IPS DF 6.9 (cell line): ENCODE measurements at places on chromosomes 16 and 17.

- DNase-seq = no peak
These were observed at the start of gene KRTAP4-16 for GRCh38 chr17:41101586-41102259. Gene KRTAP4-16, minus strand, starts transcription at chr17:41102209. Its CDS starts 0 bp downstream, at chr17:41102209.

GRCh38 chr17:81722184-81723120 is 10.4 kb downstream of the SLC25A10 start:
- DNase-seq = no peak

DNA sequence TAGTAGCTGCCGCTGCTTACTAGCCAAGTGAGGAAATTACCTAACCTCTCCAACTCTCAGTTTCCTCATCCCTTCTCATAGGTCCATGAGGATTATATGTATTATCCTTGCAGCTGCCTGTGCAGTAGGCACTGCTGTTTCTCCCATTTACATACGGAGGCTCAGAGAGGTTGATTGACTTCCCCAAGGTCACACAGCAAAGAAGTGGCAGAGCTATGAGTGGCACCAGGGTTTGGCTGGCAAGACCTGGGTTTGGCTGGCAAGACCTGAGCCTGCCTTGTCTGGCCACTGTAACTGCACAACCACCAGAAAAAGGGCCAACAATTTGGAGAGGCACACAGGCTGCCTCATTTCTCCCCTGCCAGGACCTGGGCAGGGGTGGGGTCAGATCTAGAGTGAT is 2.5 kb upstream of the NDRG4 start:
- no peak for DNase-seq

GRCh38 chr16:81106826-81107503 is 10.8 kb upstream of the GCSH start:
- no peak for DNase-seq

GRCh38 chr16:51049276-51049675 is 101.8 kb downstream of the SALL1 start:
- DNase-seq = no peak

- DNase-seq = no peak
These were observed 33.8 kb downstream of the EPN2 start for GRCh38 chr17:19270704-19271611.

DNA sequence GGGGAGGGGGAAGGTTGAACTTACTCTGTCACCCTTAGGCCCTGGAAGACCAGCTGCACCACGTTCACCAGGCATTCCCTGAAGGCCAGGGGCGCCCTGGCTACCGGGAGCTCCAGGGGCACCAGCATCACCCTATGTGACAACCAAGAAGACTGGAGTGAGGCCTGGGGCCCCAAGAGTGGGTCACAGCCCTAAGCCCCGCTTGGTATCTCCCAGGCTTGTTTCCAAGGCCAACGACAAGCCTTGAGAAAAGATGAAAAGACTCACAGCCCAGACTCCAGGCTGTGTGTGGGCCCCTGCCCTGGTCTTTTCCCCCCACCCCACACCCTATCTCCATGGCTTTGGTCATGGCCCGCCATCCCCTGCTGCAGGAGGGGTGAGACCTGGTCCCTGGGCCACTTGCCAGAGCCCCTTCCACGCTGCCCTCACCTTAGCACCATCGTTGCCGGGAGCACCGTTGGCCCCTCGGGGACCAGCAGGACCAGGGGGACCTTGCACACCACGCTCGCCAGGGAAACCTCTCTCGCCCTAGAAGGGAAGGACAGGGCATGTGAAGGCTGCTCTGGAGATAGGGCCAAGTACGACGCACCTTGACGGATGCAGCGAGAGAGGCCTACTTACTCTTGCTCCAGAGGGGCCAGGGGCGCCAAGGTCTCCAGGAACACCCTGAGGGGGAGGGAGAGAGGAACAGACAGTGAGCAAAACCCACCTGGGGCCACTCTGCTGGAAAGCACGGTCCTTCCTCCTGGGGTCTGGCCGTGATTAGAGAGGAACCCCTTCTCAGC is 9.9 kb downstream of the COL1A1 start:
- DNase-seq = no peak

GRCh38 chr16:79609861-79610260 is 9.3 kb upstream of the MAF start:
- DNase-seq = no peak

DNA sequence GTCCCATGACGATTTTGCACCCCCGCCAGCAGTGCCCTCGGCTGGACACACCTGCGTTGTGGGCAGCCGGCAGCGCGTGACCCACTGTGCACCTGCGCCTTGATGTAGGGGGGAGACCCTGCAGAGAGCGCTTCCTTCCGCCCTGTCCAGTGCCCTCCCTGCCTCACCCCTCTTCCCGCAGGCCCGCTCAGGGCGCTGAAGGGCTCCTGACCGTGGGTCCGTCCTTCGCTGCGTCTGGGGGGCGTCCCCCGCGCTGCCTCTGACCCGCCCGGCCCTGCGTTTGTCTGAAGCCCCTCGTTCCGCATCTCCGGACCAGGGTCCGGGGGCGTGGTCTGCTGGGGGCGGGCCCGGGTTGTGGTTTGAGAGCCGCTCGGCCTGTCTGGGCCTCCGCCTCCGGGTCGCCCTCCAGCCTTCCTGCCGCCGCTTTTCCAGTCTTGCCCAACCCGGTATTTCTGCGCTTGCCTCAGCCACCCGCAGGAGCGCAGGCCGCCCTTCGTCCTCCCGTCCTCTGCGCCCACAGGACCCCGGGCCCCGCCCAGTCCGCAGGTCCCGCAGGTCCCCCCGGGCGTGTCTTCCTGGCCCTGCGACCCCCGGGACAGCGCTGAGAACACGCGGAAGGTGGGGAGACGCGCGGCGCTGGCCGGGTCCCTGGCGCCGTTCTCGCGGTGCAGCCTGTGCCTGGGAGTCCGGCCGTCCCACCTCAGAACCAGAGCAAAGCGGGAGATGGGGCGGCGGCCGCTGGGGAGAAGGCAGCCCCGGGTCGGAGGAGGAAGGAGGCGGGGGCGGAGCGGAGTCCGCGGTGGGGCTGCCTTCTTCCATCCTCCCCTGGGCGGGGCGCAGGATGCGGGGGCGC is 4.0 kb upstream of the IL17C start:
- DNase-seq = no peak

GRCh38 chr16:86736502-86736901 is 158.2 kb downstream of the FOXL1 start:
- DNase-seq = no peak

- no peak for DNase-seq
These were observed 50.1 kb downstream of the LMF1 start for GRCh38 chr16:920717-921116.

DNA sequence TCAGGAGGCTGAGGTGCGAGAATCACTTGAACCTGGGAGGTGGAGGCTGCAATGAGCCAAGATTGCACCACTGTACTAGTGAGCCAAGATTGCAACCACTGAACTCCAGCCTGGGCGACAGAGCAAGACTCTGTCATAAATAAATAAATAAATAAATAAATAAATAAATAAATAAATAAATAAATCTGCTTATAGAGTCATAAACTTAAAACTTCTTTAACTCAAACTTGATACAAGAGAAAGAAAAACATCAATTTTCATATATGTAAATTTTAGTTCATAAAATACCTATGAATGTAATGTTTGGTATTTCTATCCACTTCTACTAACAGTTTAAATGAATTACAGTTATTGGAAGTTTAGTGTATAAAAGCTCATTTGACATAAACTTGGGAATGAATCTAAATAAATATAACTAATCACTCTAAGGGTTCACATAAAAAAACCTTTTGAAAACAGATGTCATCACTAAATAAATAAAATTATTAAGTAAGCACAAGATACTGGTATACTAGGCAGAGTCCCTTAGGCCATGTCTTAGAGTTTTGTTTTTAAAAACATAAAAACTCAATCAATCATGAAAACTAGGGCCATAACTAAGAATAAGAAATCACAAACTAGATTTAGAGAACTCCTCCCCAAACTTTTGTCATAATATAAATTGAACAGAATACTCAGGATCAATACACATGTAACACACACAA is 54.1 kb downstream of the SMURF2 start:
- no peak for DNase-seq

GRCh38 chr17:45293413-45294211 is 23.2 kb downstream of the MAP3K14 start:
- no peak for DNase-seq

- DNase-seq = no peak
These were observed 911.6 kb downstream of the KCNJ2 start for GRCh38 chr17:71080937-71081336.

GRCh38 chr16:19936441-19936840 is 51.8 kb upstream of the GPRC5B start:
- DNase-seq = no peak

GRCh38 chr17:32774695-32775084 is 102.2 kb downstream of the MYO1D start:
- DNase-seq = no peak

- no peak for DNase-seq
These were observed 70.1 kb upstream of the ARL4D start for GRCh38 chr17:43328650-43329049.

DNA sequence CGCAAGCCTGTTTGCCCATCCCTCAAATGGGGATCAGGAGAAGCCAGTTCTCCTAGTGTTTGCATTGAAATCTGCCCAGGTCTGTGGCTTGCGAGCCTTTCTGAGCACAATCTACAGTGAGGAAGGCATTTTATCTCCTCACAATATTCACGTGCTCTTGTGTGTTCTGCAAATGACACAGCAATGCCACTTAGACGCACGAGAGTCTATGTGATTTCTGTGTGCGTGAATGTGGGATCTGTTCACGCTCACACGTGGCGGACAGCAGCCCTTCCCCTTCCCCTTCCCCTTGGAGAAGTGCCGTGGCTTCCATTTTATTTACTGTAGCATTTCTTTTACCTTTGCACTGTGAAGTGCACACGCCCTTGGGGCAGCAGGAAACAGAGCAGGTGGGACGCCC is 17.7 kb upstream of the CBFA2T3 start:
- DNase-seq = no peak

DNA sequence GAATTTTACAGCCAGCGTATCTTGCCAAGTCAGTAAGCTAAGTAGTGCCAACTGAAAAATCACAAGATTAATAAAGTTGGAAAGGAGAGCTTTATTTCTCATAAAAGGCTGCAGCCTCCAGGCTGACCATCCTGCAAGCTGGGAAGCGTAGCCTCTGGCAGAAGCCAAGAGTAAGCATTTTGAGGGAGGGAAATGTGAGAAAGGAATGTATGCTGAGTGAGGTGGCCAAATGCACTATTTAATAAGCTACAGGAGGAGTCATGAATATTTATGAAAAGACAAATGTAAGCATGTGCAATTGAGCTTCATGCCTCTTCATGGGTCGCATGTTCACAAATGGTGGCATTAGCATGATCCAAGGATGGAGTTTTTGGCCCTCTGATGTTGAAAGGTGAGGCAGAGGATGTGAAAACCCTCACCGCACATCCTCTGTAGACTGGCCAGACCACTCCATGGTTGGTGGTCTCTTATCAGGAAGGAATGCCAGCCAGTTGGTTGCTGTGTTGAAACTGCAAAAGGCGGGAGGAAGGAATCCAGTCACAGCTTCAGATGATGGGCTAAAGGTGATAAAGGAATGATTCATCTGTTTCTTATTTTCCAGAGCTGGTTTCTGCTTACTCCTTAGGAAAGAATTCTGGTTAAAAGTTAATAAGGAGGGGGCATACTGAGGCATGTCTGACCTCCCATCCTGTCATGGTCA is 9.2 kb downstream of the KRT33B start:
- DNase-seq = no peak

GRCh38 chr17:38906460-38907228 is 18.8 kb upstream of the LASP1NB start:
- no peak for DNase-seq
